ENCODE measurements at places on chromosomes 11 and 22.

DNA sequence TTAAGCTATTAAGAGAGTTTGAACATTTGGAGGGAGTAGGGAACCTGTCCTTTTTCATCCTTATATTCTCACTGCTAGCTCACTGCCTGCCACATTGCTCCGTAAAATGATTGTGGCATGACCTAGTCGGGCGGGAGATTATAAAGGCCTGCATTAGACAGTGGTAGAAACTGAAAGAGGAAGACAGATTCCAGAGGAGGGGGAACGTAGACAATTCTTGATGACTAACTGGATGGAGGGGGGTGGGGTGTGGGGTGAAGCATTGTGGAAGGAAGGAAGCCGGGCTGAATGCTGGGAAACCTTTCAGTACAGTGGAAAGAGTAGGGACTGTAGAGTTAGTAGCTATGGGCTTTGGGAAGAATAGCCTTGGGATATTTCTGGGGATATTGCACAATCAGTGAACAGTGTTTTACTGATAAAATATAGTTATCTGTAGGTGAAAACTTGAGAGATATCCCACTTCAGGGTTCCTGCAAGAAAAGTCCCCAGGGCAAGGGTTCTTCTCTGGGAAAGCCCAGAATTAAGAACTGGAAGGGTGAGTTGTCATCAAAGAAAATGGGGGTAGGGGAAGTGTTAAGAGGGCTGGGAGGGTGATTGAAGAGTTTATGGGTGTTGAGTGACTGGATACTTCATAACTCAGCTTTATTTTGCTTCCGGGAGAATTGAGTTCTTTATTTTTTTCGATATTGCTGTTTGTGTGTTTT lies 2.1 kb downstream of the MED15 start:
- DNase-seq: peak; percentile 89
- no peaks in the 10 kb centered on the region for H3K27me3 ChIP-seq
- peak overlapping the region; percentile 90 for H3K4me3 ChIP-seq
- peak overlapping the region; percentile 99 for H3K27ac ChIP-seq

DNA sequence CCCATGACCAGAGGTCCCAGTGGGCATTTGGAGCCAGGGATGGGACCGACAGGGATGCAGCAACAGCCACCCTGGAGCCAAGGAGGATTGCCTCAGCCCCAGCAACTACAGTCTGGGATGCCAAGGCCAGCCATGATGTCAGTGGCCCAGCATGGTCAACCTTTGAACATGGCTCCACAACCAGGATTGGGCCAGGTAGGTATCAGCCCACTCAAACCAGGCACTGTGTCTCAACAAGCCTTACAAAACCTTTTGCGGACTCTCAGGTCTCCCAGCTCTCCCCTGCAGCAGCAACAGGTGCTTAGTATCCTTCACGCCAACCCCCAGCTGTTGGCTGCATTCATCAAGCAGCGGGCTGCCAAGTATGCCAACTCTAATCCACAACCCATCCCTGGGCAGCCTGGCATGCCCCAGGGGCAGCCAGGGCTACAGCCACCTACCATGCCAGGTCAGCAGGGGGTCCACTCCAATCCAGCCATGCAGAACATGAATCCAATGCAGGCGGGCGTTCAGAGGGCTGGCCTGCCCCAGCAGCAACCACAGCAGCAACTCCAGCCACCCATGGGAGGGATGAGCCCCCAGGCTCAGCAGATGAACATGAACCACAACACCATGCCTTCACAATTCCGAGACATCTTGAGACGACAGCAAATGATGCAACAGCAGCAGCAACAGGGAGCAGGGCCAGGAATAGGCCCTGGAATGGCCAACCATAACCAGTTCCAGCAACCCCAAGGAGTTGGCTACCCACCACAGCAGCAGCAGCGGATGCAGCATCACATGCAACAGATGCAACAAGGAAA lies 27.3 kb upstream of the L3MBTL2 start:
- DNase-seq: no peak
- peaks cover 93% of the 10 kb centered on the region for H3K36me3 ChIP-seq
- peaks cover 8% of the 10 kb centered on the region for H3K4me1 ChIP-seq
- no peak overlapping the region for H3K27ac ChIP-seq

- no peaks in the 10 kb centered on the region for H3K27me3 ChIP-seq
- no peak for DNase-seq
- H3K27ac ChIP-seq: peak overlapping the region; percentile 89
- peak overlapping the region; percentile 93 for H3K4me3 ChIP-seq
- no peaks in the 10 kb centered on the region for H3K36me3 ChIP-seq
Measured at GRCh38 chr11:67268081-67268961, 2.0 kb downstream of the GRK2 start.

DNA sequence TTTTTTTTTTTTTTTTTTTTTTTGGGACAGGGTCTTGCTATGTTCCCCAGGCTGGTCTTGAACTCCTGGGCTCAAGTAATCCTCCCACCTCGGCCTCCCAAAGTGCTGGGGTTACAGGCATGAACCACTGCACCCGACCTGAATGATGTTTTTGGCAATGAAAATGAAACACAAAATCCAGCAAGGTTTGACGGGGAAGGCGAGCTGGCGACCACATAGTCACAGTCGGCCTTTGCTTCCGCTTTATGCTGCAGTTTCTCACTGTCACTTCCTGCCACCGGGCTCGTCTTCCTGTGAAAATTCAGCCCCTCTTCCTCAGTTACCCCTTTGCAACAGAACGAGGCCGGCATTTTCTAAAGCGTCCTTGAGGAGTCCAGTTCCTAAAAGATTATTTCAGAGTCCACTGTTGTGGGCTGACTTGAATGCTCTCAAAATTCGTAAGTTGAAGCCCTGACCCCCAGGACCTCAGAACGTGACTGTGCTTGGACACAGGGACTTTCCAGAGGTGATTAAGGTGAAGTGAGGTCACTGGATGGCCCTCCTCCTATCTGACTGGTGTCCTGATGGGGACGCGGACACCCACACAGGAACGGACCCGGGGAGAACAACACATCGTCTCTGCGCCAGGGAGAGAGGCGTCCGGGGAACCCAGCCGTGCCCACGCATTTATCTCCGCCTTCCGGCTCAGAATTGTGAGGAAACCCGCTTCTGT lies 2.9 kb upstream of the BID start:
- H3K4me3 ChIP-seq: no peak overlapping the region
- H3K36me3 ChIP-seq: no peaks in the 10 kb centered on the region
- H3K27me3 ChIP-seq: no peaks in the 10 kb centered on the region
- no peak for DNase-seq
- no peak overlapping the region for H3K27ac ChIP-seq

- no peak overlapping the region for H3K27ac ChIP-seq
- DNase-seq: no peak
- H3K4me3 ChIP-seq: no peak overlapping the region
- H3K27me3 ChIP-seq: peaks cover 49% of the 10 kb centered on the region
Measured at GRCh38 chr11:60336767-60337391, 9.8 kb downstream of the MS4A6E start.

DNA sequence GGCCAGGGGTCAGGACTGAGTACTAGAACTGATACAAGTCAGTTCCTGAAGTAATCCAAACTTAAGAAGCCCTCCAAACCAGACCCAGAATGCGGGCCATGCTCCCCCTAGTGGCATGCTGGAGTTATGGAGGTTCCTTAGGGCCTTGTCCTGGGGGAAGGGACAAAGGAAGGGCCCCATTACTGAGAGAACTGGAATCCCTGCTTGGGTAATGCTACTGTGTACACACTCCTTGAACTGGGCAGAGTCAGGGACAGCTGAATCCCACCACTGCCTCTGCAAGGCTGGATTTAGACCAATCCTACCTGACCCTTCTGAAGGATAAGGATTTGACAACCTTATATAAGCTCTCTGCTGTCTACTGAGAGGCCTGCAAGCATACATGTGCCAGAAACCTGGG lies 97.3 kb upstream of the AKIP1 start:
- peak; percentile 91 for DNase-seq
- H3K27ac ChIP-seq: no peak overlapping the region
- H3K4me1 ChIP-seq: peaks cover 10% of the 10 kb centered on the region
- H3K4me3 ChIP-seq: no peak overlapping the region
- no peaks in the 10 kb centered on the region for H3K27me3 ChIP-seq

DNA sequence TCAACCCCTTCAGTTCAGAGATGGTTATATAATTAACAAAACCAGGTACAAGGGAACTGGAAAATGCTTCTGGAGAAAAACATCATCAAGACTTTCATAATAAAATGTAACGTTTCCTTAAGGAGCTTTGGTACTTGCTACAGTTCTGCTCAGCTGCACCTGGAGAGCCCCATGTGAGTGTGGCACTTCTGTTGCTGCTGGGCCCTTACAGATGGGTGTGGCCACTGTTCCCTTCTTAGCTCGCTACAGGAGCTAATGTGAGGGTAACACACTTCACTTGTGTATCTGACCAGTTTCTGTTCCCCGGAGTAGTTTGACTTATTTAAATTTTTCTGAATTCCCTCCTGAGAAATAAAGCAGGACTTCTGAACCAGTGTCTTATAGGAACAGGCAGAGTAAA lies 4.0 kb downstream of the POU2AF3 start:
- peaks cover 4% of the 10 kb centered on the region for H3K4me1 ChIP-seq
- H3K4me3 ChIP-seq: no peak overlapping the region
- H3K27ac ChIP-seq: no peak overlapping the region
- DNase-seq: no peak
- H3K27me3 ChIP-seq: peaks cover 40% of the 10 kb centered on the region

GRCh38 chr11:78831571-78831970 lies 256.9 kb upstream of the NARS2 start:
- no peak overlapping the region for H3K4me3 ChIP-seq
- no peak overlapping the region for H3K27ac ChIP-seq
- H3K36me3 ChIP-seq: no peaks in the 10 kb centered on the region
- no peaks in the 10 kb centered on the region for H3K27me3 ChIP-seq
- H3K4me1 ChIP-seq: no peaks in the 10 kb centered on the region

DNA sequence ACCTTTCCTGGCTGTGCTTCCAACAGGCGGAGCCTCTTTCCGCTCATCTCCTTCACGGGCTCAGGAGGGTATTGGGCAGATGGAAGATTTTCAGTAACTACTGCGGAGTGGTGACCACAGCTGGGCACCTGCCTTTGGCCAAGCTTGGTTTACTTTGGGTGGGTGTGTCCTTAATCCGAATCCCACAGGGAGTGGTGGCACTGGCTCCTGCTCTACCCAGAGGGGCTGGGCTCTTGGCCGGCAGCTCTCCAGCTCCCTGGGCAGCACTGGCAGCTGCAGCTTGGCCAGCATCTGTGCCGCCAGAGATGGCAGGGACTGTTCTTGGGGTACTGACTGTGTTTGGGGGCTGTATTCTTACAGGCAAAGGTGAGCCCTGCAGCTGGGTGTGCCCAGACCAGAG lies 29.8 kb downstream of the BID start:
- H3K4me3 ChIP-seq: no peak overlapping the region
- H3K27ac ChIP-seq: no peak overlapping the region
- no peaks in the 10 kb centered on the region for H3K4me1 ChIP-seq
- no peaks in the 10 kb centered on the region for H3K27me3 ChIP-seq

DNA sequence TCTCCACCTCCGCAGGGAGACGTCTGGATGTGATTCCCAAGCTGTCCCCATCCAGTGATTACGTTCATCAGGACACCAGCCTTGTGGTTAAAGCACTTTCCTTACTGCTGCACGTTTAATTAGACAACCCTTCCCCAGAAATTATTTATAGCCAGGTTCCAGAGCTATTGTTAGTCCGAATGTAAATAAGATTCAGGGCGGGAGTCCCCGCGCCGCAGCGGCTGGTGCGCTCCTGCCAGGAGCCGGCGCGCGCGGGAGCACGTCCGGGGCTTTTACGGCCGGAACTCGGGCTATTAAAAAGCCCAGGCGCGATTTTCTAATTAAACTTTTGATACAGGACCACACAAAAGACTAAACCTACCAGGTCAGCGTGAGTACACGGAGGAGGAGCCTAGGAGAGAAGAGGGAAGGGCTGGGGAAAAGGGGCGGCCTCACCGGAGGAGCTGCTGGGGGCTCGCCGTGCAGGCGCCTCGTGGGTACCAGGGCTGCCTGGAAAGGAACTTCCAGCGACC lies 538.3 kb downstream of the OPCML start:
- no peak overlapping the region for H3K27ac ChIP-seq
- H3K4me1 ChIP-seq: no peaks in the 10 kb centered on the region
- H3K27me3 ChIP-seq: no peaks in the 10 kb centered on the region
- H3K36me3 ChIP-seq: no peaks in the 10 kb centered on the region

DNA sequence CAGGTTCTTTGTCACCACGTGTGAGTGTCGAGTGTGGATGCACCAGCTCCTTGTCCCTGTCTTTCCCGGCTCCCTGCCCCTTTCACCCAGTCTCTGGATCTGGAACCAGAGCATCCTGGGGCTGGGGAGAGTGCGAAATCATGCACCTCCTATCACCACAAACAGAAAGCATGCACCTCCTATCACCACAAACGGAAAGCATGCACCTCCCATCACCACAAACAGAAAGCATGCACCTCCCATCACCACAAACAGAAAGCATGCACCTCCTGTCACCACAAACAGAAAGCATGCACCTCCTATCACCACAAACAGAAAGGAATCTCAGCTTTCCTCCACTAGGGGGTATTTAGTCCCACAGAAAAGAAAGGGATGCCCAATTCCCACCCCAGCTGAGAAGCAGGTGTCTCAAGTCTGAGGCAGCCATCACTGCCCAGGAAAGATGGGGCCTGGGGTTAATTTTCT lies 5.9 kb upstream of the GLB1L3 start:
- peaks cover 6% of the 10 kb centered on the region for H3K27me3 ChIP-seq
- H3K4me3 ChIP-seq: no peak overlapping the region
- H3K27ac ChIP-seq: no peak overlapping the region
- peaks cover 22% of the 10 kb centered on the region for H3K4me1 ChIP-seq

DNA sequence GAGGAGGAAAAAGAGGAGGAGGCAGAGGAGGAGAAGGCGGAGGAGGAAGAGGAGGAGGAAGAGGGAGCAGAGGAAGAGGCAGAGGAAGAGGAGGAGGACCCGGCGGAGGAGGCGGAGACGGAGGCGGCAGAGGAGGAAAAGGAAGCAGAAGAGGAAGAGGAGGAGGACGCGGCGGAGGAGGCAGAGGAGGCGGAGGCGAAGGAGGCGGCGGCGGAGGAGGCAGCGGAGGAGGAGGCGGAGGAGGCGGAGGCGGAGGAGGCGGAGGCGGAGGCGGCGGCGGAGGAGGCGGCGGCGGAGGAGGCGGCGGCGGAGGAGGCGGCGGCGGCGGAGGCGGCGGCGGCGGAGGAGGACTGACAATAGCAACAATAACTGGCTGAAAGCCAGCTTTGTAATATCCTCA lies 616.6 kb downstream of the TBC1D22A start:
- no peaks in the 10 kb centered on the region for H3K4me1 ChIP-seq
- no peak overlapping the region for H3K4me3 ChIP-seq
- no peaks in the 10 kb centered on the region for H3K36me3 ChIP-seq
- H3K27me3 ChIP-seq: peaks cover 65% of the 10 kb centered on the region

Measured in MCF 10A (cell line).